NCI-H2227 treated with DMSO at 0.1 percent for 48 hours (cell line): ENCODE measurements at places on chromosomes 11 and 22.
A peak's percentile ranks its signal among the peaks of the same experiment; 100 is the strongest.

DNA sequence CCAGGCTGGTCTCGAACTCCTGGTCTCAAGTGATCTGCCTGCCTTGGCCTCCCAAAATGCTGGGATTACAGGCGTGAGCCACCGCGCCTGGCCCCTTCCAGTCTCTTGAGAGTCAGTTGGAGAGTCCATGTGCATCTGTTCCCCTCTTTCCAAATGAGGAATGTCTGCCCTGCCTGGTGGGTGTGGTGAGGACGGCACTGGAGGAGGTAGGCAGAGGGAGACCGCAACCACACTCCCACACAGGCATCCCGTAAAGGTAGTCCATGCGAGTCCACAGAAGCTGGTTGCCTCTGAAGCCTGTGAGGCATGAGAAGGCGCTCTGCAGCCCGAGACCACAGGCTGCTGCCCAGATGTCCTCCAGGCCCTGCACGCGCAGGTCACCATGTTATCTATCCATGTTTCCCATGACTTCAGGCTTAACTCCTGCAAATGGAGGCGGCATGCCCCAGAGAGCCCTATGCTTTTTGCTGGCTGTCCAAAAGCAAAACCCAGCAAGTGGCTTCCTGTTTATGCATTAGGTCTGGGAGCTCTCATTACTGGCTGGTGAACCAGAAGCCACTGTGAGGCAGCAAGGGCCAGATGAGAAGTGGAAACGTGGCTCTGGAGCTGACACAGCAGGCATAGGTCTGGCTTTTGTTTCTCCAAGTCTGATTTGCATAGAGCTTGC lies 43.4 kb downstream of the GRIK4 start:
- no peak for DNase-seq

GRCh38 chr11:58771458-58771855 lies 39.7 kb upstream of the GLYAT start:
- no peak for DNase-seq

GRCh38 chr22:44917372-44918165 lies 92.2 kb downstream of the PHF21B start:
- DNase-seq = no peak

GRCh38 chr22:24601217-24602104 lies 1.5 kb upstream of the GGT1 start:
- DNase-seq = no peak

GRCh38 chr22:19422440-19423301 lies 8.9 kb downstream of the HIRA start:
- no peak for DNase-seq

DNA sequence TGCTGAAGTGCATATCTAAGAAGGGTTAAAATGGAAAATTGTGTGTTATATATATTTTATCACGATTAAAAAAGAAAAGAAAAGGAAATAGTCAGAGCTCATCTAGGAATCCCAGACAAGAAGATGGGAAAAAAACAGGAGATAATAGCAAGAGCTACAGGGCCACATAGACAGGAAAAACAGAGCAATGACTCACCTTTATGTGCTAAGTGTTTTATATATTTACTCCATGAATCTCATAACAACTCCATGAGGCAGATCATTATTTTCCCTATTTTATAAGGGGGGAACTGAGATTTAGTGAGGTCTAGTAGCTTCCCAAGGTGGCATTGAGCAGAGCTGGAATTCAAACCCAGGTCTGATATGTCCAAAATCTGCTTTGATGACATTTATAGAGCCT lies 18.1 kb upstream of the ELF5 start:
- no peak for DNase-seq

GRCh38 chr22:40258501-40258915 lies 80.8 kb downstream of the TNRC6B start:
- DNase-seq = no peak

DNA sequence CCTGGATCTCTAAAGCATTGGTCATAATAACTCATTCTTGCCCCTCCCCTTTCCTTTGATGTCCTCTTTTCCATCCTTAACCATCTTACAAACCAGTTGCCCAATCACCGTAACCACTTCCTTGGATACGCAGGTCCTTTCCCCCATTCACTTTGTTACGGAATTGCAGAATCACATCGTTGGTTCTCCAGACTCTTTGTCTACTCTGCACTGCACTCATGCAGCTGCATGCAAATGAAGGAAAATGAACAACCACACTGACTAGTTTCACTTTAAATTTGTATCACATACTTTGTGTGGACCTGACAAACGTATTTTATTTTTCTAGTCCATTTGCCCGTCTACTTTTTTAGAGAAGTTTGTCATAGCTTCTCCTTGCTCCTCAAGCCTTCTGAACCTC lies 69.9 kb downstream of the SLC5A12 start:
- DNase-seq = no peak

DNA sequence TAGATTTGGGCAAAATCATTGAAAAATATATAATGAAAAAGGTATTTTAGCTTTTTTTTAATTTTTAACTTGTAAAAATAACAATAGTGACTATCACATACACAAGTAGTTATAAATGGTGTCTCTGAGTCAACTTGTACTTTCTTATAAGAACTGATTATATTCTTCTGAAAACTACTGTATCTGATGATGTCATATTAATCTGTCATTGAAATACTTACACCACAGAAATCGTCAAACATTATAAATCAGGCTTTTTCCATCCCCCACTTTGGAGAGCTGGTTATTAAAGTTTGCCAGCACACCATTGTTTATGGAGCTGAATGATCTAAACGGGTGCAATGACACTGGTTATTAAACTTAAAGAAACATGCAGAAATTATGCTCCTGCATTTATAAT lies 1259.6 kb upstream of the CNTN5 start:
- DNase-seq = no peak

GRCh38 chr11:3145206-3145520 lies 19.9 kb downstream of the OSBPL5 start:
- no peak for DNase-seq

DNA sequence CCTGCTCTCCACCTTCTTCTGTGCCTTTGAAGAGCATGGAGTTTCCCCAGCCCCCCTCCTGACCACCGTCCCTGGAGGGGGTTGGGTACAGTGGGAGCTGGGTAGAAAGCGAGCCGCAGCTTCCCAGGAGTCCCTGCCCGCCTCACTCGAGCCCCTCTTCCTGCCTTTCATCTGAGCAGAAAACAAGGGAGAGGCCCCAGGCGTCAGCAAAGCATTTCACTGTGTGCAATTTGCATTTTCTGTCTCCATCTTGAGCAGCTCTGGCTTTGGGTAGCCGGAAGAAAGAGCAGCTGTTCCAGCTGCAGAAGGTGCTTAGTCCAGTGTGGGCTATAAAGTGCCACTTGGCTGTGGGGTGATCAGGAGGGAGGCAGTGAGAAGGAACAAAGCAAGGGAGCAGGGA lies 229.7 kb downstream of the CEP164 start:
- DNase-seq = no peak

GRCh38 chr22:31852691-31853421 lies 91.5 kb upstream of the YWHAH start:
- DNase-seq = no peak

- no peak for DNase-seq
Observed at GRCh38 chr22:39287076-39287725, 32.2 kb downstream of the RPL3 start.

- DNase-seq = no peak
Observed at GRCh38 chr11:97772705-97773104, 1248.0 kb upstream of the CNTN5 start.

DNA sequence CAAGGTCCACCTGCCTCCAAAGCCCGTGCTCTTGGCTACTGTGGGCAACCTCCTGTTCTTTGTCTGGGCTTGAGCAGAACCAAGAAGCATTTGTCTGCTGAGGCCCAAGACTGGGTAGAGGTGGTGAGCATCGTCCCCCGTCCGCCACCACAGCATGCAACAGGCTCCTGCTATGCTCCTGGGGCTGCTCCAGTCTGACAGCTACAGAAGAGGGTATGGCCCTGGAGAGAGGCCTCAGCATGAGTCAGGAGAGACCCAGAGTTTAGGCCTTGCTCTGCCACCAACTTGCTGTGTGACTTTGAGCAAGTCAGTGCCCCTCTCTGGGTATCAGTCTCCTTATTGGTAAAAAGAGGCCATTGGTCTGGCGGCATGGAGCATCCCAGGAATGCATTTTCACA lies 91.2 kb downstream of the TP53I11 start:
- no peak for DNase-seq

GRCh38 chr11:74257959-74258553 lies 53.4 kb downstream of the P4HA3 start:
- no peak for DNase-seq

GRCh38 chr11:10933455-10934292 lies 75.8 kb upstream of the ZBED5 start:
- DNase-seq = peak; percentile 92

DNA sequence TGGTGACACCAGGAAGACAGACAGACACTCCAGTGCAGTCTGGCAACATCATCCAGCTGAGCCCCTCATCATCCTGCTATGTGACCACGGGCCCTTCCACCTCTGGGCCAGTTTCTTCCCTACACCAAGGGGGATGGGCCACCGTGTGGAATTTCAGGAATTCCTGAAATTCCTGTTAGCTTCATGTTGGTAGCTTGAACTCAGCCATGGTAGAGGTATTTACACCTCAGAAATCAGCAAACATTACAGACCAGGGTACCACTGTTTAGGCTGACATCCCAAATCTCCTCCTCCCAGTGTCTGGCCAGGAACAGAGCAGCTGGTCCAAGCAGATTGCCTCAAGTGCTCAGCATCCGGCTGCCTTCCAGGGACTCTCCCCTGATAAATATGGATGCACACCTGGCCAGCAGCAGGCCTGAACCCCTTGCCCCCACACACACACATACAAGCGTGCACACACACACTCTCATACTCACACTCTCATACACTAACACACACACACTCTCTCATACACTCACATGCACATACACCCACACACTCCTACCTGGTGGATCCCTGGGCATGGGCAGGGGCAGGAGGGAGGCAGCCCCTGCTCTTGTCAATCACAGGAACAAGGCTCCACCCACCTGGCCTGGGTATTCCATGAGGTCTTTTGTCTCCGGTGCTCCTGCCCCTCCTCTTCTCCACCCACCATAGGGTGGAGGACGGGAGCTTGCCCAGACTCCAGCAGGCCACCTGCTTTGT lies 85.2 kb downstream of the BUD13 start:
- no peak for DNase-seq

DNA sequence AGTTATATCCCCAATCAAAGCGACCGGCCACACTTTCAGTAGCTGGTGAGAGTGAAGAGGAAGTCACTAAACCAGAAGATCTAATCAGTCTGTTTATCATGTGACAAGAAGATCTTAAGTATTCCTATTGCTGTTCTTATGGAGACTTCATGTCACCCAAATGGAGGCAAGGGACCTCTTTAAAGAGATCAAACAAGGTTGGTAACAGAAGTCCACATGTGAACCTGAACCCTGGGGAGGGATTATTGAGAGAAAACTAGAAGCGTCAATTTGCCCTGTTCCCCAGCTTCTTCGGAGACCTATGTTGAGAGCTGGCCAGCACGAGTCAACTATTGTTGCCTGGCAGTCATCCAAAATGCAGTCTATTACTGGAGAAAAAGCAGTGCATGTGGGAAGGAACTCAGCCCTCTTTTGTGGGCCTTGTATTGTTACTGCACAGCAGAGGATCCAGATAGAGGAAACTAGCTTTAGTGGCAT lies 76.9 kb upstream of the CTSC start:
- no peak for DNase-seq

GRCh38 chr11:130640526-130640925 lies 192.1 kb downstream of the ADAMTS15 start:
- no peak for DNase-seq

DNA sequence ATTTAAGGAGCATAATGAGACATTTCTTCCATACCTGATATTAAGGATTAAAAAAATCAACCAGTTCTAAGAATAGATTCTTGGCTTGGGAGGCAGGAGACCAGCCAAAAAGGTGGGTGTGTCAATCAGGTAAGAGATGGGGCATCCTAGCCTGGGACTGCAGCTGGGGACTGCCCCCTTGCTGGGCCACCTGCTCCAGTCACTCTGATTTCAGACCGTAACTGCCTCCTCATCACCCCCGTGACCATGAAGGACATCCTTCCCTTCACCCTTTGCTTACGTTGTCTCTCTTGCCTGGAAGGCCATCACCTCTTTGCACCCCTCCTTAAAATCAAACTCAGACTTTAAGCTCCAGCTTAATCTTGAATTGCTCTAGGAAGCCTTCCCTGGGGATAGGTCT lies 17.9 kb downstream of the PTPN5 start:
- no peak for DNase-seq

- DNase-seq = no peak
Observed at GRCh38 chr11:44573333-44573732, 7.9 kb downstream of the CD82 start.

GRCh38 chr11:19689281-19690000 lies 23.2 kb upstream of the NAV2 start:
- DNase-seq = no peak

- no peak for DNase-seq
Observed at GRCh38 chr22:42760806-42761565, 40.3 kb upstream of the A4GALT start.

GRCh38 chr11:130766650-130767565 lies 149.4 kb downstream of the SNX19 start:
- DNase-seq = no peak
